NCI-H510A treated with DMSO at 0.1 percent for 48 hours (cell line): ENCODE measurements at places on chromosomes 5 and 9.

GRCh38 chr9:126988857-126989256 is 74.3 kb downstream of the RALGPS1 start:
- DNase-seq, result no peak

- DNase-seq, result no peak
These were observed 85.1 kb upstream of the GRHPR start for GRCh38 chr9:37337301-37337890.

DNA sequence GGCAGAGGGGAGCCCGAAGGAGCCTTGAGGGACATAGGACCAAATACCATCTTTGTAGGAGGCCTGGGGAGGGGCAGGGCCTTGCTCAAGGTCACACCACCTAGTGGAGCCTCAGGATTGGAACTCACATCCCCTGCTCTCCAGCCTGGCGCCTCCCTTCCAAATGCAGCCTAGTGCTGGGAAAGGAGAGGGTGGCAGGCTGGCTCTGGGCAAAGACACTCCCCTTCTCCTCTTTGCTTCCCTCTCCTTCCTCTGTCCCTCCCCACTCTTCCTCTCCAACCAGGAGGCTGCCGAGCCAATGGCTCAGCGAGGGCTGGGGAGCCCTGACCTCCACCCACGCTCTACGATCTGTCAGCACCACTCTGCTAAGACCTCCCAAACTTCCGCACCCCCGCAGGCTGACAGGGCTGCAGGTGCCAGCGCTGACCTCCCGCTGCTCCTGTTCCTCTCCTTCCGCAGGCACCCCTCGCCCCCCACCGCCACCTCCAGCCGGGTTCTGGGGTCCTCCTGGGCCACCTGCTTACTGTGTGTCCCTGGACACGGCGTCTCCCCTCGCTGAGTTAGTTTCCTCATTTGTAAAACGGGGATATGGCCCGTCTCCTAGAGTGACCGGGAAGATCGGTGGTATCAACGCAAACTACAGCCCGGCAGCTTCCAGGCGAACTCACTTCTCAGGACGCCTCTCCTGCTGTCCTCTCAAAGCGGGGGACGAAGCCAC is 52.9 kb downstream of the C9orf50 start:
- DNase-seq, result peak; percentile 75

DNA sequence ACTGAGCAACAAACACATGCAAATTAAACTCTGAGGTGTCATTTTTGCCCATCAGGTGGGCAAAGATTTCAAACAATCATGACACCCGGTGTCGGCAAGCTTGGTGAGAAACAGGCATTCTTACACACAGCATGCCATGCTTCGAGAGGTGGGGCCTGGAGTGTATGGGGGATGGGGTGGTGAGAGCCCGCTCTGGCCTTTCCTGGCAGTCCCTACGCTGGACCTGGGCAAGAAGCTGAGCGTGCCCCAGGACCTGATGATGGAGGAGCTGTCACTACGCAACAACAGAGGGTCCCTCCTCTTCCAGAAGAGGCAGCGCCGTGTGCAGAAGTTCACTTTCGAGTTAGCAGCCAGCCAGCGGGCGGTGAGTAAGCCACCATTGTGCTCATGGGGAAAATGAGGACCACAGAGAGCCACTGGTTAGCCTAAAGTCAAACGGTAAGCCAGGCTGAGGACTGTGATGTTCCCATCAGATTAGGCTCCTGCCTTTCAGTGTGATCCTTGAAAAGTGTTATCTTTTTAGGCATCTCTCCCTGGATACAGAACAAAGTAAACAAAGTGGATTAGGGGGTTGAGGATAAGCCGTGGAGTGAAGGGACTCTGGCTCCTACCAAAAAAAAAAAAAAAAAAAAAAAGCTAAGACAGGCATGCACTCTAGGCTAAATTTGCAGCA is 9.4 kb downstream of the MYOZ3 start:
- no peak for DNase-seq

- no peak for DNase-seq
These were observed 186.6 kb upstream of the ZNF608 start for GRCh38 chr5:124932791-124933600.

- DNase-seq, result no peak
These were observed 1453.3 kb downstream of the MAT2B start for GRCh38 chr5:164958688-164959087.

DNA sequence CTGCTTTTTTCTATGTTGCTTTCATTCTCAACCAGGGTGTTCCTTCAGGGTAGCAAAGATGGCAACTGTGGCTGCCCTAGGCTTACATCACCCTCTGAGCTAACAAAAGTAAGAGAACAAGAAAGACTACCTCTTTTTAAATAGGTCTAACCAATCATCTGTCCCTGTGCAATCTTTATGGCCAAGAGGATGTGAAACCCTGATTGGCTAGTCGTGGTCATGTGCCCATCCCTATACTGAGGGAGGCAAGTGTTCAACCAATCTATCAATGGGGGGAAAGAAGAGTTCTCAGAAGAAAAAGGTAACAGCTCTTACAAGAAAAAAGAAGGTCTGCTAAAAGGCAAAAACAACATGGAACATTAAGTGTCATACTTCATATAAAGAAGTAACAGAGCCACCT is 11.7 kb upstream of the SNCAIP start:
- peak; percentile 16 for DNase-seq

- no peak for DNase-seq
These were observed 26.3 kb downstream of the SLC46A2 start for GRCh38 chr9:112864403-112864802.

DNA sequence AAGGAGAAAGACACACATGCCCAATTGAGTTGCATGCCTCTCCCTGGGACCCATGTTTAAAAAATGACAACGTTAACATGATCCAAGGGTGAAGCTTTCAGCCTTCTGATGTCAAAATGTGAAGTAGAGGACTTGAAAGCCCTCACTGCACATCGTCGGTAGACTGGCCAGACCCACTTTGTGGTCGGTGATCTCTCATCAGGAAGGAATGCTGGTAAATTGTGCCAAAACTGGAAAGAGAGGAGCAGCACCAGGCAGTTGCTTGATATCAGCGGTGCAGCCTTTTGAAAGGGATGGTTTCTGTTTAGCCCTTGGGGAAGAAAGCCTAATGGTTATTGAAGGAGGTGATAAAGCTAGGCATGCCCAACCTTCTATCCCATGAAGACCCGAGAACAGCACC is 125.3 kb upstream of the MARCHF11 start:
- DNase-seq, result no peak

DNA sequence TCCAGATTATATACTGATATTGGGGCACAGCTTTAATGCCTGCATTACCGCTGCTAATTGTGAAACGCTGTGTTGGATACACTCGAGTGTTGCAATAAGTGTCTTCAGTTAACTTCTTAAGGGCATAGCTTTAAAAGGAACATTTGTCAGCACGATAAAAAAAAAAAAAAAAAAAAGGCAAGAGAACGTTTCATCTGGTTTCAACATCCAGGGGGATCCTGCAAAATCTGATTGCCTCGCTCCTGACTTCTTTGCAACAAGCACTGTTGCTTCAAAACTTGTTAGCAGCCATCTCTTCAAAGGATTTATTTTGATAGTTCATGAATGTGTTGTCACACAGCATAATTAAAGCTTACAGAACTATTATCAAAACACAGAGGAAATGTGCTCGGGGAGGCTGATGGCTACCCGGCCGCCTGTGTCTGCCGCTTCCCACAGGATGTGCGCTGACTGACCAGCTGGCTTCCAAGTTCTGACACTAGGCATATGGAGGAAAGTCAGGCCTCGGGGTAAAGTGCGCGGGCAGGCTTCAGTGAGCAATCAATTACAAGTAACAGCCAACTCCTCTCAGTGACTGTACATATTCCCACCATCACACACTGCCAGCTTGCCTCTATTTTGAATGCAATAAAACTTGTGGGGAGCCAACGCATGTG is 77.7 kb downstream of the EBF1 start:
- DNase-seq, result no peak

DNA sequence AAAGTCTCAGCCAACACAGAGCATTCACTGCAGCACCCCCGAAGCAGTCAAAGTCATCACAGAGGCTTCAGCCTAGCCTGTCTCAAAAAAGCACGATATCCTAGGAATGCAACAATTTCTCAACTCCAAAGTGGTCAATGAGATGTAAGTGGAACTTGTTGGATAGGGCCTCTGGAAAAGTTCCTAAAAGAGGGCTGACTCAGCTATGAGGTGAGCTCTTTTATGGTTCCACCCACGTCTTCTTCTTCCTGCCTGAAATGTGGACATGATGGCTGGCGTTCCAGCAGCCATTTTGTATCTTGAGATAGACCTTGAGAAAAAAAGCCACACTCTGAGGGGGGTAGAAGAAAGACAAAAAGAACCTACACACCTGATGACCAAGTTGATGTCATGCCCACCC is 32.5 kb upstream of the TRIO start:
- DNase-seq, result no peak

DNA sequence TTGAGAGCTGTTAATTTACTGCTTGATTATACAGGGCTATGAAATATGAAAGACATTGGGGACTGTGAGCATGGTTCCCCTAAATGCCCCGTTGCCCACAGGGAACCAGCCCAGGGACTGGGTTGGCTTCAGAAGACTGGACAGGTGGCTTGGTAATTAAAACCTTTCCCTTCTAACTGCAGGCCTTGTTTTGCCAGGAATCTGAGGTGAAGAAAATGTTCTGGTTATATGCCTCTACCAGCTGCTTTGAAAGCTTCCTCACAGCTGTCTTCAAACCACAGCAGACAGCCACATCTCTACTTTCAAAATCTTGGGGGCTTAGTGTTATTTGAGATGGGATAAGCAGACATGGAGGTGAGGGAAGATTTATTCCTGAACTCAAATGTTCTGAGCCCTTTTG is 153.3 kb upstream of the SPRY4 start:
- DNase-seq, result no peak

DNA sequence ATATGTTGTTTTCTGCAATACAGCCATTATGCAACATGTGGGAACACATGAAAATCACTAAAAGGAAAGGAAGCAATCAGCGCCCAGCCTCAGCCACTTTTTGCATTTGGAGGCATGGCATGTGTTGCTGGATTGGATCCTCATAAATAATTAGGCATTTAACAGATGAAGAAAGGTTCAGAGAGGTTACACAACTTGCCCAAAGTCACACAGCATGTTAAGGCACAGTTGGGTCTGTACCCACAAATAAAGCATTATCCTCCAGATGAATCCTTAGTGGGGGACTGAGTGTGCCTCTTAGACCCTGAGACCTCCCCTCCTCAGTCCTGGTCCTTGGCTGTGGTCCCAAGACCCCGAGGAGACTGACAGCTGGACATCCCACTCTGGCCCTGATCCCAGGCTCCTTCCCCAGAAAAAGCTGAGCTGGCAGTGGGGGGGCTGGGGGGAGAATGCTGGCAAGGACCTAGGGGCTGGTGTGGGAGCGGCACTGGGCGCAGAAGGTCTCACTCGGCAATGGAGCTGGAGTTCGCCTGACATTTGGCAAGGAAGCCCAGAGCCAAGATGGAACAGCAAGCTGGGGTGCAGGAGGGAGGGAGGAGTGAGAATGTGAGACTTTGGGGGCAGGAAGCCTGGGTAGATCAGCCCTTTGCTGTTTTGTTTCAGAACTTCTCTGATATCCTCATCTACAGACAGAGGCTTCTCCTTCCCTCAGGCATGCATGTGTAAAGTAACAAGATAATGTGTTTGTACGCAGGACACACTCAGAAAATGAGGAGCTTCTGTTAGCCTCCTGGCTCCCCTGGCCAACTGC is 6.9 kb upstream of the AKNA start:
- no peak for DNase-seq

- no peak for DNase-seq
These were observed 46.2 kb downstream of the TENT4A start for GRCh38 chr5:6759401-6759800.

- no peak for DNase-seq
These were observed 102.5 kb upstream of the FCN2 start for GRCh38 chr9:134778156-134778555.

- no peak for DNase-seq
These were observed 24.3 kb upstream of the ENHO start for GRCh38 chr9:34546834-34547827.

DNA sequence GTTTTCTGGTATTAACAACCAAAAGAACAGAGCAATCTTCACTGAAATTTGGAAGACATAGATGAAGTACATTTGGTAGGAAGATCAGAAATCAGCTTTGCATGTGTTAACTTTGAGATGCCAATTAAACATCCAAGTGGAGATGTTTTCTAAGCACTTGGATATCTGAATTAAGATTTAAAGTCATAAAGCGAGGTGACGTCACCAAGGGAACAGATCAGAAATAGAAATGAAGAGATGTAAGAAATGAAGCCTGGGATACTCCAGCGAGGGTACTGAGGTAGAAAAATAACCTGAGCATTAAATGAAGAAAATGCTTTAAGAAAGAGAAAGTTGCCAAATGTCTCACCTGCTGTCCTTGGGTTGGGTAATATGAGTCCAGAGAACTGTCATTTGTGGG is 1223.3 kb downstream of the MAT2B start:
- DNase-seq, result no peak

DNA sequence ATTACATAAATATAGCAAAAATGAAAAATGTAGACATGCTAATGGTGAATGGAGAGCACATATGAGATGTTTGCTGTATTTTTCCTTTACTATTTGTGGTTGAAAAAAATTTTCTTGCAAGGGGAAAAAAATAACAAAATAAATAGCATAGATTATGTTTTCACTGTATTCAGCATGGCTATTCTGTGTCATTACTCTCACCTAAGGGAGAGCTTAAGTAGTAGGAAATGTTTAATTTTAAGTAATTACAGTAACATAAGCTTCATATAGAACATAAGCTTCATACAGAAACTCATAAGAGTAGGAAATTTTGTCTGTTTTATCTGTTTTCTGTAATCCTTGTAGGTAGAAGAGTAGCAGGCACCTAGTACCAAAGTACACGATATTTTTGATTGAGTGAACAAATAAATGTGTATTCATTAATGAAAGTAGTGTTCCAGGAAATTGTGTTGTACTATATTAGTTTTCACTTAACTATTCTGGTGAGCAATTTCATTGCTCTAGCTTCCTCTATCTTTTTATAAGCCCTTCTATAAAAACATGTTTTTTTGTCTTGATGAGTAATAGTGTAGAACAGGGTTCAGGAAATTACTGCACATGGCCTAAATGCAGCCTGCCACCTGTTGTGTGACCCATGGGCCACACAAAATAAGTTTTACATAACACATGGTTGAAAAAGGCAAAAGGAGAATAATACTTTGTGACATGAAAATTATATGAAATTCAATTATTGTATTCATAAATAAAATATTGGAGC is 1025.0 kb upstream of the CDH10 start:
- DNase-seq, result no peak

DNA sequence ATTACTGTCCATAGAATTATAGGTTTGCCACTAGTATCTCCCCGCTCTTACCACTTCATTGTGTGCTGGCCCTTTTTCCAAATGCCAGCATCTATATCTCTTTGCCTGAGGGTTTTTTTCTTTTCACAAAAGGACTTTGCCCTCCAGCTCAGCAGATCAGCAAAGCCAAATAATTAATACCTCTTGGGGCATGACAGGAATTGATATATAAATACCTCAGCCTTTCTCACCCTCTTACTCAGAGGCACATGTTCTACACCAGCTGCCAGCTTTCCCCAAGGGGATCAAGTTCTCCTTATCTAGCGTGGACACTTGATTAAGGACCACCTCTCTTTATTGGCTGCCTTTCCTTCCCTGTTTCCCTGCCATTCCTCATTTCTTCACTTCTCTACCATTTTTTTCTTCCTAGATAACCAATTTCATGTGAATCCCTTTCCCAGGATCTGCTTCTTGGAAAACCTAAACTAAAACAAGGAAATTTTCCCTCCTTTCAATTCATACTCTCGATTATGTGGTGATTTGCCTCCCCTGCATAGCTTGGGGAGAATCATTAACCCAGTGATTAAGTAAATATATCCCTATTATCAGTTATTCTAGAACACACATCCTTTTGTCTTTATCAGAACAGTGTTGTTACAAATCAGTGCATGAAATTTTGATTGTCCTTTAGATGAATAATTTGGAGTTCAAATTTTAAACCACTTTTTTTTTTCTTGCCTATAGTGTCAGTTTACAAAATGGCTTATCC is 6.9 kb upstream of the NUDT12 start:
- DNase-seq, result no peak

- no peak for DNase-seq
These were observed 73.4 kb downstream of the C9orf85 start for GRCh38 chr9:71984831-71985281.
